ENCODE measurements at places on chromosomes 4 and X.

GRCh38 chrX:133804072-133804471 lies 181.3 kb downstream of the GPC3 start:
- no peak for DNase-seq

DNA sequence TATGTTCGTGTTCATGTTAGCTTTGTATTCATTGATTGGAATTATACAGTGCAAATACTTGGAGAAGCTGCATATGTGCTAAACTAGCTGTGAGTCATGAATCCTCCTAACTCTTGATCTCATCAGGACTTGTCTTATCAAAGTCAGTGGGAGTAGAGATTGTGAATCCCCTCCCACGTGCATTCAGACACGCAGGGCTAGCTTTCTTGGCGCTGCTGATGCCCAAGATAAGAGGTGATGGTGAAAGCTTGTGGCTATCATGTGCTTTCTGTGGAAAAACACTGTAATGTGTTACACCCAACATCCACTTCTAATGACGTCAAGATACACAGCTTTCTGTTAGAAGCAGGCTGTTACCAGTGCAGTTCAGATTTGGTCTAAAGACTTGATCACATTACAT lies 348.7 kb upstream of the HAND2 start:
- no peak for DNase-seq

DNA sequence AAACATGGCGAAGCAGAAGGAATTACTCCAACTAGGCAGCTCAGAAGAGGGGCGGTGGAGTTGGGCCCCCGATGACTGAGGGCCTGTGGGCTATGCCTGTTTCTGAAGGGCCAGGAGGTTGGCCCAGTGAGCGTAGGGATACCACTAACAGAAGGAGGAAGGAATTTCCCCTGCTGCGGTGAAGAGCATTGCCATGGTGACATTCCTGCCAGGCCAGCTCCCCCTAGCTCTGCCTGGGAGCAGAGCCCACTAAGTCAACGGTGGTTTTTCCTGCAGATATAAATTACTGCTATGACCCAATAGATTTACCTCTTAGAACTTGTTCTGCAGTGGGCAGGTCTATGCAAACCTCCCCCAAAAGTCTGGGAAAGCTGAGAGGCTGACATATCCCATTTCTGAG lies 28.9 kb upstream of the HMX1 start:
- no peak for DNase-seq

DNA sequence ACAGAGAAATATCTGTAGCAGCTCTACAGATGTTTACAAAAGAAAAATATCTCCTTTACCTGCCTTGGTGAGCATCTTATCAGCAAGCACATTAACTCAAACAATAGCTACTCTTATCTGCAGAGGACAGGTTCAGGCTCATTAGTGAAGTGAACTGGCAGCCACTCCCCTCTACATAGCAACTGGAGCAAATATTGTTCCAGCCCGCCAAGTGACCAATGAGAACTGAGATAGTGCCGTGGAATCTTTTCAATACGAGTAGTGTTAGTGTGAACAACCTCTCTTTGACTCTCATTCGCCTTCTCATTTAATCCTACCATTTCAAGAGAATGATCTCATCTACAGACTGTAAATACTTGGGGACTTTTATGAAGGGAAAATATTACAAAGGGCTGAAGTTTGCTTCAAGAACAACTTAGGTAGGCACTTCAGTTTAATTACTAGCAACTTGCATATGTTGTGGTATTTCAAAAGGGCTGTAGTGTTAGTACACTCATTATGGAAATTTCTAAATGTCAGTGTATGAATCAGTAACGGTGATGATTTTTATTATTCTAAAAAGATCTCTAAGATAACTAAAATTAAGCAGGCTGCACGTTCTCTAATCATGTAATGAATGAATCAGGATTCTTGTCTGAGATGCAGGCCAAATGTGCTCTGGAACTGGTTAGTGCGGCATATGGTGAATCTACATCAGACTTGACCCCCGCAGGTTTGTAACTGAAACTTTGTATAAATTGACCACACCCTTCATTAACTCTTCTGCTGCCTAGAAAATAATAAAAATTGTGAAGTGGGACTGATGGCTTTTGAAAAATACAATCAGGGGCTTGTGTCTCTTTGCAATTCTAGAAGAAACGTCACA lies 72.4 kb downstream of the PALLD start:
- peak; percentile 19 for DNase-seq

- no peak for DNase-seq
These were observed 144.3 kb downstream of the CHIC2 start for GRCh38 chr4:53920116-53920515.

- no peak for DNase-seq
These were observed 87.0 kb downstream of the ANXA3 start for GRCh38 chr4:78638337-78639172.

DNA sequence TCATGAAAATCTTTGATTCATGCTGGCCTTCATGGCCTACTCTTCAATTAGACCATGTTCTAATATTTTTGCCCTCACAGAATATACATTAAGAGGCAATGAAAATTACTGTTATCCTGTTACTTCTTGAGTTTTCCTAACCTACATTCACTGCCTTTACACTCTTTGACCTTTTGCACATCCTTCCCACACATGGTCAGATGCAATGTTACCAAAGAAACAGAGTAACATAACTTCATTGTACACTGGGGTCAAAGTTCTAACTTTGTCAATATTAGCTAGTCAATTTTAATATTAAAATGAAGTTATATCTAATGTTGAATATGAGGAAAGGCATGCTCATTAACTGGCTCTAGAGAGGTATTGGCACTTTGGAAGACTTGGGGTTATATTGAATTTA lies 284.8 kb downstream of the TEX13C start:
- no peak for DNase-seq

GRCh38 chr4:24995346-24995919 lies 35.3 kb downstream of the LGI2 start:
- no peak for DNase-seq

GRCh38 chr4:125519371-125520146 lies 204.8 kb downstream of the FAT4 start:
- DNase-seq: no peak

DNA sequence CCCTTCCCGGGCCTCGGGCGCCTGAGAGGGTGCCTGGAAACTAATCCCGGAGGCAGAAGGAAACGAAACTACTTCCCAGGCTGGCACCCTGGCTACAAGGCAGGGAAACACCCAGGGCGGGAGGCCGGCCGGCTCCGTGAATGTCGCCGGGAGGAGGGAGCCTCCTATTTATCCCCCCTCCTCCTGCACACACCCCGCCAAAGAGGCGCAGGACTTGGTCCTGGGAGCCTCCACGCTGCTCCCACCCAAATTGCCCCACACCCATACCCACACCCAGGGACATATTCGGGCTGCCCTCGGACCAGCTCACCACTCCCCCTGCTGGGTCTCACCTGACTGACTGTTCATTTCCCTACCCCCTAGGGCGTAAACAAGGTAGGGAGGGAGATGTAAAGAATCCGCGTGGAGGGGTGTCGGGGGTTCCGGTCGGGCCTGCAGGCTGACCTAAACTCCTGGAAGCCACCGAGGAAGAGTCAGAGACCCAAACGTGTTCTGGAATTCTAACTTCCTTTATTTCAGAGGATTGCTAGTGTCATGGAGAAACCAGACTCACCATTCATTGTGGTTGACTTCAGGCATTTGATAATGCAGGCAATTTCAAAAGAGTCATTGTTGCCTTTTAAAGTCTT lies at the start of gene BTC:
Gene BTC, minus strand, starts transcription at position 142 of the 629 bp plus-strand sequence. CDS start 198 bp downstream, outside the sequence.
- no peak for DNase-seq

- no peak for DNase-seq
These were observed 13.4 kb downstream of the PRPS2 start for GRCh38 chrX:12804655-12805054.

All from stimulated activated CD4-positive, alpha-beta T cell treated with anti-CD3 and anti-CD28 coated beads, Interleukin-12 subunit alpha, Interleukin-12 subunit beta, amount 100 ng/mL, for 48 hours (primary cell).